ENCODE measurements at places on chromosomes 1 and 21.

DNA sequence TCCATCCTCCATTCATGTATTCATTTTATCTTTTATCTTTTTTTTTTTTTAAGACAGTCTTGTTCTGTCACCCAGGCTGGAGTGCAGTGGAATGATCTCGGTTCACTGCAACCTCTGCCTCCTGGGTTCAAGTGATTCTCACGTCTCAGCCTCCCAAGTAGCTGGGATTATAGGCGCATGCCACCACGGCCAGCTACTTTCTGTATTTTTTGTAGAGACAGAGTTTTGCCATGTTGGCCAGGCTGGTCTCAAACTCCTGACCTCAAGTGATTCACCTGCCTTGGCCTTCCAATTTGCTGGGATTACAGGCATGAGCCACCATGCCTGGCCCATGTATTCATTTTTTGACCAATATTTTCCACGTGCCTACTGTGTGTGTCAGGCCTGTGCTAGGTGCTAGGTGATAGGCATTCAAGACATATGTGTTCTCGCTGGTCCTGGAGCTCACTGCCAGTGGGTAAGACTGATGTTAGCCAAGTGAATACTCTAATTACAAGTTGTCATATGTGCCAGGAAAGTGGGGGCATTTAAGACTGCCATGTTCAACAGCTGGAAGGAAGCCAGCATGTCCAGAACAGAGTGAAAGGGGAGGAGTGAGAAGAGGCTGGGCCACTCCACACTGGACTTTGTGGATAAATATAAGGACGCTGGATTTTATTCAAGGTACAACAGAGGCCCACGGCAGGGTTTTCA, 5.3 kb upstream of the CELSR2 start:
- no peak for DNase-seq

- DNase-seq, result no peak
Measured at GRCh38 chr1:66371233-66372005, 162.5 kb upstream of the SGIP1 start.

- DNase-seq, result no peak
Measured at GRCh38 chr21:29385934-29386520, 87.3 kb downstream of the BACH1 start.

- peak; percentile 26 for DNase-seq
Measured at GRCh38 chr1:39575191-39576015, 1.2 kb downstream of the PABPC4 start.

All from effector CD4-positive, alpha-beta T cell (primary cell).